H9 (cell line): ENCODE measurements at places on chromosomes 6 and 20.

DNA sequence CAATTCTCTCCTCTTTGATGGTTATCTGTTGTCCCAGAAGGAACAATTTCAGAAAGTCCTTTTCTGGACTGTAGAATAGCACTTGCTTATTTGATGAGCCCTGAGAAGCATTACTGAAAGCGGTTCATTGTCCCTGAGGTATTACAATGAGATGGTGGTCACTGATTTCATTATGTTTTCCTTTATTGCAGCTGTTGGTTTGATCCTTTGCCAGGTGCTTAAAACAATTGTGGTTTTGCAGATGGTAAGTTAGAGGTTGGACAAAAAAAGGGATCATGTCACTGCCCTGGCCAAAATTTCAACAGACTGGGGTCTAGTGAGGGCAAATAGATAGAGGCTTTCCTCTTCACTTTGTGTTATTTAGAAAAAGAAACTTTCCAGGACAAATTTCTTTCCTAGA lies 61.9 kb downstream of the ESR1 start:
- no peaks in the 10 kb centered on the region for H3K36me3 ChIP-seq
- no peaks in the 10 kb centered on the region for H3K4me1 ChIP-seq
- no peak for DNase-seq

DNA sequence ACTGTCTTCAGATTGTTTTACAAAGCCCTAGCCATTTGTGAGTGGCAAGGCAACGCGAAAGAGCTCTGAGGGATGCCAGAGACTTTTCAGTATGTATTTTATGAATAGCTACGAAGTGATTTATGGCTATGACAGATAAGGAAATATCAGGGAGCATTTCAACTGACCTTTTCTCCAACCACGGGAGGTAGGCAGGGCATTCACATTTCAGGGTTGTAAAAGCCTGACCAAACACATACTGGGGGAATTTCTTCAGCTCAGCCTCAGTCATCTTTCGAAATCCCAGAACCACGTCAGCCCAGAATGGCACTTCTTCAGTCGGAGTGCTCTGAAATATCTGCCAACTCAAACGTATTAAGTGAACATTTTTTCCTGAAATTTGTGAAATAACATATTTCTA lies 10.8 kb downstream of the DDO start:
- no peaks in the 10 kb centered on the region for H3K4me1 ChIP-seq
- no peak for DNase-seq
- no peaks in the 10 kb centered on the region for H3K36me3 ChIP-seq
- H3K4me3 ChIP-seq: no peak overlapping the region
- no peak overlapping the region for H3K27ac ChIP-seq

DNA sequence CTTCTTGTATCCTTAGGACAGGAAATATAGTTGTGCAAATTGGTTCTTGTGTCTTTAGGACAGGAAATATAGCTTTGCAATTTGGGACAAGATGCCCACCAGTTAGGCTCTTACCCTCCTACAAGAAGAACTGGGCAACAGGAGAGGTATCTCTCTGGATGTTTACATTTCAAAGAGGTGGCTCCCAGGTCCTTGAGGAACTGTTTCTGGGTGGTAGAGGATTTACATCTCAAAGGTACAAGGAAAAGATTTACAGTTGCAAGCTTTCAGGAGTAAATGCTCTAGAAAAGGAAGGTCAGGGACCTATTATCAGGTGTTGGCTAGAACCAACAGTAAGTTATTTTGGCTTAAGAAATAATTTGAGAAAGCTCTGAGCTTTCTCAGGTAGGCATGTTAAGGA lies 19.2 kb downstream of the RNF182 start:
- peaks cover 28% of the 10 kb centered on the region for H3K36me3 ChIP-seq
- no peaks in the 10 kb centered on the region; the same call in 1 of the 2 replicates for H3K4me1 ChIP-seq
- DNase-seq: peak; percentile 26
- H3K27ac ChIP-seq: no peak overlapping the region
- no peaks in the 10 kb centered on the region for H3K27me3 ChIP-seq

GRCh38 chr6:158767709-158768108 lies 51.5 kb downstream of the EZR start:
- H3K27me3 ChIP-seq: no peaks in the 10 kb centered on the region
- peaks cover 64% of the 10 kb centered on the region for H3K36me3 ChIP-seq
- no peak overlapping the region for H3K27ac ChIP-seq
- no peak overlapping the region for H3K4me3 ChIP-seq

- no peaks in the 10 kb centered on the region for H3K4me1 ChIP-seq
- H3K27me3 ChIP-seq: no peaks in the 10 kb centered on the region
- no peak overlapping the region for H3K4me3 ChIP-seq
- H3K36me3 ChIP-seq: peaks cover 13% of the 10 kb centered on the region; the same call in 2 of the 3 replicates
- no peak for DNase-seq
Measured at GRCh38 chr6:53281518-53282215, 67.1 kb downstream of the ELOVL5 start.

- no peaks in the 10 kb centered on the region for H3K4me1 ChIP-seq
- no peaks in the 10 kb centered on the region for H3K27me3 ChIP-seq
- no peak overlapping the region for H3K27ac ChIP-seq
- peak overlapping the region; percentile 87 for H3K4me3 ChIP-seq
- peak; percentile 55 for DNase-seq
Measured at GRCh38 chr20:63572788-63573646, 1.0 kb downstream of the HELZ2 start.

- H3K27me3 ChIP-seq: peaks cover 6% of the 10 kb centered on the region; the same call in 1 of the 2 replicates
- no peak overlapping the region for H3K27ac ChIP-seq
- H3K36me3 ChIP-seq: peaks cover 6% of the 10 kb centered on the region
- no peak for DNase-seq
Measured at GRCh38 chr6:29749308-29749662, 26.1 kb downstream of the HLA-F start.

GRCh38 chr6:46103441-46104115 lies 26.2 kb upstream of the ENPP4 start:
- DNase-seq: no peak
- H3K4me1 ChIP-seq: no peaks in the 10 kb centered on the region
- no peak overlapping the region for H3K27ac ChIP-seq

DNA sequence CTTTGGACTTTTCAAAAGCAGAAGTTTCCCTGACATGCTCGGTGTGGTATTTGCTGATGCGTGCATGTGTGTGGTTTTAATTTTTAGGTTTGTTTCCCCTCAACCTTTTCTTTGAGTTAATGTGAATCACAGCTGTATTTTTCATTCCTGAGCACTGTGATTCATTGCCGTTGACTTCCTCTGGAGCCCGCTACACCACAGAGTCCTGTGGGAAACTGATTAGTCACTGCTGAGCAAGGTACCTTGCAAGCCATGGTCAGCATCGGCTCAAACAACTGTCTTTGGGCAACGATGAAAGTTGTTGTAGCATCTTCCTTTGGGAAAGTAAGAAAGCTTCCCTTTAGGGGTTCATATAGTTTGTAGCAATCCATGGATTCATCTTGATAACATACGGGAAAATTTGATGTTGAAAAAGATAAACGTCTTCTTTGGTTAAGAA lies 57.5 kb downstream of the RIN2 start:
- no peak overlapping the region for H3K27ac ChIP-seq
- H3K36me3 ChIP-seq: no peaks in the 10 kb centered on the region
- H3K27me3 ChIP-seq: no peaks in the 10 kb centered on the region
- no peak overlapping the region for H3K4me3 ChIP-seq

DNA sequence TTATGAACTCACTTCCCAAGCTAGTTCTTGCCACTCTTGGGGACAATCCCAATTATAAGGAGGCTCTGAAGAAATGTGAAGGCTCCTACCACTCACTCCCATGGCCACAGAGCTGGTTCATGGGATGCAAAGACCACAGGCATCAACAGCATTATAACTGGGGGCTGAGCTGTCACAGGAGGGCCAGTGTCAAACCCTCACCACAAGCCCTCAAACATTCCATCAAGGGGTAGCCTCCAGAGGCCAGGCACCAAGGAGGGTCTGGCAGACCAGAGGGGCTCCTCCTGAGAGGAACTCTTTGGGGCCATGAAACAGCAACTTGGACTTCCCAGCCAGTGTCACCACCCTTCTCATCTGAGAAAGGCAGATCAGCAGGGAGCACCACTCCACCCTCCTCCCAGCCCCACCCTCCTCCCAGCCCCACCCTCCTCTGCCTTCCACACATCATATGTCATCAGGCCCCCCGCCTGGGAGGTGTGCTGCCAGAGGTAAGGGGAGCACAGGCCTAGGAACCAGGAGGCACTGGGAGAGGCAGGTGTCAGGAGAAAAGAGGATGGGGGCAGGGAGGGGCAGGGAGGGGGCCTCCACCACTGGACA lies 1.2 kb upstream of the TSPO2 start:
- no peaks in the 10 kb centered on the region for H3K4me1 ChIP-seq
- H3K4me3 ChIP-seq: no peak overlapping the region
- no peak for DNase-seq
- H3K36me3 ChIP-seq: no peaks in the 10 kb centered on the region
- H3K27ac ChIP-seq: no peak overlapping the region
- no peaks in the 10 kb centered on the region for H3K27me3 ChIP-seq

DNA sequence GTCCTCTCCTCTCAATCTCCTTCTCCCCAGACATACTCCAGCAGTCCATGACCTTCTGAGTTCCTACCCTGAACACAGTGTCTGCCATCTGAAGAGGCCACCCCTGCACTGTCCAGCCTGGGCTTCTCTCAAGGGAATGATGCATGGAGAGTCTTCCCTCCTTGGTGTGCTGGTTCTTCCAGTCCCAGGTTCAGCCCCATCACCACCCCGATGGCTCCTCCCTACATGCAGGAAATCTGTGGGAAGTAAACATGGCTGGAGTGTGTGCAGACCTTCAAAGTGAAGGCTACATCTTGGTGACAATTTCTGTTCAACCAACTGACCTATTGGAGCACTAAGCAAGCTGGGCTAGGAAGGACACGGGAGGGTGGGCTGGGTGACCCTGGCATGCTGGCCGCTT lies 121.0 kb upstream of the JAG1 start:
- no peaks in the 10 kb centered on the region for H3K27me3 ChIP-seq
- H3K27ac ChIP-seq: no peak overlapping the region
- no peak overlapping the region for H3K4me3 ChIP-seq
- peaks cover 6% of the 10 kb centered on the region; the same call in 1 of the 2 replicates for H3K4me1 ChIP-seq

GRCh38 chr20:38730989-38731737 lies 6.9 kb downstream of the SLC32A1 start:
- peaks cover 45% of the 10 kb centered on the region for H3K27me3 ChIP-seq
- peaks cover 6% of the 10 kb centered on the region; the same call in 1 of the 2 replicates for H3K4me1 ChIP-seq
- peak; percentile 91 for DNase-seq
- no peak overlapping the region for H3K27ac ChIP-seq
- H3K4me3 ChIP-seq: peak overlapping the region; percentile 49

DNA sequence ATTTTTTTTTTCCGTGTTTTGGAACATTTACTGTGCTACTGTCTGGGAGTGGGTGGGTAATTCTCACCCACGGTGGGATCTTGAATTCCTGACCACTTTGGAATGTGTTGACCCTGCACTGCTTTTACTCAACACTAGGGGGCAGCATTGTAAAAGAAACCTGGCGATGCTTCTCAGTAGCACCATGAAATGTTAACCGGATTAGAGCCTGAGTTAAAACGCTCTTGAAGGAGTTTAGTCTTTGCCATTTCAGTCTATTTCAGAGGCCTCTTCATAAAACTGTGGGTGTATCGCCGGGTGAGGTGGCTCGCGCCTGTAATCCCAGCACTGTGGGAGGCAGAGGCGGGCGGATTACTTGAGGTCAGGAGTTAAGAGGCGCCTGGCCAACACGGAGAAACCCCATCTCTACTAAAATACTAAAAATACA lies 114.4 kb upstream of the PRND start:
- H3K4me1 ChIP-seq: no peaks in the 10 kb centered on the region
- peak; percentile 64 for DNase-seq
- H3K27ac ChIP-seq: no peak overlapping the region
- no peak overlapping the region for H3K4me3 ChIP-seq
- H3K27me3 ChIP-seq: no peaks in the 10 kb centered on the region

DNA sequence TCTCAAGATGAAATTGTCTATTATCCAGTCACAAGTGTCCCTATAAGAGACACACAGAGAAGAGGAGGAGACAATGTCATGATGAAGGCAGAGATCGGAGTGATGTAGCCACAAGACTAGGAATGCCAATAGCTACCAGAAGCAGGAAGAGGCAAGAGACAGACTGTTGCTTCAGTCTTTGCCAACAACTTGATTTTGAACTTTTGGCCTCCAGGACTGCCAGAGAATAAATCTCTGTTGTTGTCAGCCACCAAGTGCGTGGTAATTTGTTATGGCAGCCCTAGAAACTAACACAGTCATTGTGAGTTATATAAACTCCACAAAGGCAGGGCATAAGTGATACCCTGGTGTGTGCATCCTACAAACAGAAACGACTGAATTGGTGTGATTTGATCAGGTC lies 517.0 kb downstream of the BTBD3 start:
- no peaks in the 10 kb centered on the region for H3K27me3 ChIP-seq
- DNase-seq: no peak
- H3K4me3 ChIP-seq: no peak overlapping the region
- H3K4me1 ChIP-seq: no peaks in the 10 kb centered on the region

DNA sequence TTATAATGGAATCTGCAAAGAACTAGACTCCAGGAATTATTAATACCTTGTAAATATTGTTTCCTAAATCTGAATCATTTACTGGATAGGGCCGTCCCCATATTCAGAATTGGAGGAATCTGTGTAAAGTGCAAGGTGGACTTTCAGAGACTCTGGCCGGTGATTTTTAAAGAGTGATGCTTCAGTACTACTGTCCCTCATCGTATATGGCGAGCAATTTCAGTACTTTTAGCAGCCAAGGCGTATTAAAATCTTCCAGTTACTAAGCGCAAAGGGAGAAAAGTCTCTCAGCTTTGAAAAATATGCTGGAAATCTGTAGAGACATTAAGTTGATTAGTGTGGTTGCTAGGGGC lies 483 bp downstream of the SMIM26 start:
- H3K27me3 ChIP-seq: no peaks in the 10 kb centered on the region
- H3K4me3 ChIP-seq: peak overlapping the region; percentile 89
- no peak overlapping the region for H3K27ac ChIP-seq
- H3K4me1 ChIP-seq: no peaks in the 10 kb centered on the region
- peaks cover 21% of the 10 kb centered on the region for H3K36me3 ChIP-seq

DNA sequence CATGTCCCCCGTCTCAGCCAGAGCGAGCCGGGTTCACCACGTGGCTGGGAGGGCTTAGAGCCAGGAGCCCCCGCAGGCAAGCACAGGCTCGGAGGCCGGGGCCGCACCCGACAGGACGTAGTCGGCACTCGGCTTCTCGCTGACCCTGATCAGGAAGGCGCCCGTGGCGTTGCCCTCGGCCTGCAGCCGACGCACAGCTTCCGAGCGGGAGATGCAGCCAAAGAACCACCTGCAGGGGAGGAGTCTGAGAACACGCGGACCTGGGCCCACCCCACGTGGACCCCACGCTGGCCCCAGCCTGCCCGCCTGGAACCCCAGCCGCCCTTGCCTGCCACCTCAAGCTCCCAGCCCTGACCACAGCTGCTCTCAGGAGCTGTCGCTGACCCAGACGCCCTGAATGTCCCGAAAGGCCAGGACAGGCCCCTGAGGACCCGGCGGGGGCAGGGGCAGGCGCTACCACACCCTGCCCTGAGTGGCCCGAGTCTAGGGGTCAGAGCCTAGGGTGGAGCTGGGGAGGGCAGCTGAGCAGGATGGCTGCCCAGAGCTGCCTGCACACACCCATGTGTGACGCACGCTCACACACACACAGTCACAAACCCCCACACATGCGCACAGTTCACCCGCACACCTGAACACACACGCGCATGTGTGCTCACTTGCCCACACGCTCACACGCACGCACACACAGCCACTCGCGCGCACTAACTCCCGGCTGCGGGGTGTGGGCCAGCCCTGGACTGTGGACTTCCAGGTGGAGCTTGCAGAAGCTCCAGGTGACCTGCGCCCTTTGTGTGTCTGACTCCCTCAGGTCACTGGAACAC lies 2.1 kb downstream of the PTK6 start:
- H3K27me3 ChIP-seq: no peaks in the 10 kb centered on the region
- no peak overlapping the region for H3K27ac ChIP-seq
- no peak for DNase-seq
- no peak overlapping the region for H3K4me3 ChIP-seq
- no peaks in the 10 kb centered on the region for H3K4me1 ChIP-seq
